RWPE2 (cell line): ENCODE measurements at places on chromosomes 13 and 19.
A peak's percentile ranks its signal among the peaks of the same experiment; 100 is the strongest.

GRCh38 chr19:8461376-8461775 is 16.6 kb downstream of the HNRNPM start:
- DNase-seq: no peak

DNA sequence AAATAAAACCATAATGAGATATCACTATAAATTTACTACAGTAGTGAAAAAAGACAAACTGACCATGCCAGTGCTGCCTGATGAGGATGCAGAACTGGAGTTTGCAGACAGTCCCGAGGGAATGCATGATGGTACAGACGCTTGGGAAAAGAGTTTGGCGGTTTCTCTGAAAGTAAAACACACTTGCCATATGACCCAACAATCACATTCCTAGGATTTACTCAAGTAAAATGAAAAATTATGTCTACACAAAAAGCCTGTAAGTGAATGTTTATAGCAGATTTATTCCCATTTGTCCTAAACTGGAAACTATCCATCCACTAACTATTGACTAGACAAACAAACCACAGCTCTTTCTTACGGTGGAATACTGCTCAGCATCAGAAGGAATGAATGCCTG is 271.0 kb downstream of the DNAJC15 start:
- no peak for DNase-seq

DNA sequence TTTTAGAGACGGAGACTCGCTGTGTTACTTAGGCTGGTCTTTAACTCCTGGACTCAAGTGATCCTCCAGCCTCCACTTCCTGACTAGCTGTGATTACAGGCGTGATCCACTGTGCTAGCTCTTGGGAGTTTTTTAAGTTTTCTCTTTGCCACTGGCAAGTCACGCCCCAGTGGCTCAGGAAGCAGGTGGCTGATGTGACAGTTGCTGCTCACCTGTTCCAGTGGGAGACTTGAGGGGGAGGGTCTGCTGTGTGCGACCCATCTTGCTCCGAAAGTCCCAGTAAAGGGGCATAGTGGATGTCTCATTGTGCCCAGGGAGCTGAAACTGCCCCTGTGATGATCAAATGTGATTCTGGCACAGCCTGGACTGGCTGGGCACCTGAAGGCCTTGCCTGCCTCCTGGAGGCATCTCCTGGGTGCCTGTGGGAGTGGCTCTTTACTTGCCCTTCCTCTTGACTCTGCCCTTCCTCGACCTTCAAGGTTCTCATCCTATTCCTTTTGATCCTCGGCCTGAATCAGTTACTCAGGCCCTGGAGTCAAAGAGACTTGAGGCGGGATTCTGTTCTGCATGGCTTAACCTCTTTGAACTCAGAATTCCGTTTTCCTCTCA is 7.8 kb downstream of the SMARCA4 start:
- no peak for DNase-seq

DNA sequence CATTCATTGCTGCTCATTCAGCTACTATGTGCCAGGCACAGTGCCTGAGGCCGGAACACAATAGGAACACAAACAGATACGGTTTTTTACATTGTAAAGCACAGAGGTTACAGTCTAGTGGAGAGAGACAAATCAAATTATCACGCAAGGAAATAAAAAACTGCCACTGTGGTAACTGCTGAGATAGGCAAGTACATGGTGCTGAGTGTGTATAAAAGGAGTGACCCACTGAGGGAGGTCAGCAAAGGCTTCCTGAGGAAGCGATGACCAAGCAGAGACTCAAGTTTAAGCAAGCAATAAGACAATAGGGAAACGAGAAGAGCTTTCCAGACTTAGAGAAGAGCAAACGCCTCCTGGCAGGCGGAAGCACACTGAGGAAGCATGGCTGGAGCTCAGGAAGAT is 56.4 kb downstream of the NUFIP1 start:
- no peak for DNase-seq

DNA sequence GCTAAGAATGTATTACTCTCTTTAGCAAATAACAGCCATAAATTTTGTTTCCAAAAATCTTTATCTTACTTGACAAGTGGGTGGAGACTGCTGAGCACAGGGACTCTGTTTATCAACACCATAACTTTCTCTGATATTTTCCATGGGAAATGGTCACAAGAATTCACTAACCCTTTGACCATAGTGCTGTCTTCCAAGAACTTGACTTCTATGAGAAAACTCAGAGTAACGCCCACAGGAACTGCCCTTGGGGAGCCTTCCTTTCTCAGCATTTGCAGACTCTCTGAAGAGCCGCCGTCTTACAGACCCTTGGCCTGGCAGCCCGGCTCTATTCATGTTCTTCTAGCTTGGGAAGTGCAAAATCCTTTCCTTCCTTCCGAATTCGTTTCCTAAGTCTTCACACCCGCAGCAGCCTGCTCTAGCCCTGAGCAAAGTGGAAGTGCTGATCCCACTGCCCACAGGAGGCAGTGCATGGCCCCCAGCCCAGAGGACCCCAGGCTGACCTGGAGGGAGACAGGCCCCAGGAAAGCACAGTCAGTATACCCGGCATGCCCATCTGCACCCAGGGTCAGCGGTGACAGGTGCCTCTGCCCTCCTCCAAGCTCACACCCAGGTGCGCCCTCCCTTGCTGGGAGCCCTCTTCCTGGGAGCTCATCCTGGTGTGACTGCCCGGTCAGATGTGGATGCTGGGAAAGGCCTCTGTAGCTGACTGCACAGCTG is 10.2 kb downstream of the GAS6 start:
- peak; percentile 49 for DNase-seq

- no peak for DNase-seq
These were observed 4.0 kb downstream of the TRMT1 start for GRCh38 chr19:13112555-13112954.

DNA sequence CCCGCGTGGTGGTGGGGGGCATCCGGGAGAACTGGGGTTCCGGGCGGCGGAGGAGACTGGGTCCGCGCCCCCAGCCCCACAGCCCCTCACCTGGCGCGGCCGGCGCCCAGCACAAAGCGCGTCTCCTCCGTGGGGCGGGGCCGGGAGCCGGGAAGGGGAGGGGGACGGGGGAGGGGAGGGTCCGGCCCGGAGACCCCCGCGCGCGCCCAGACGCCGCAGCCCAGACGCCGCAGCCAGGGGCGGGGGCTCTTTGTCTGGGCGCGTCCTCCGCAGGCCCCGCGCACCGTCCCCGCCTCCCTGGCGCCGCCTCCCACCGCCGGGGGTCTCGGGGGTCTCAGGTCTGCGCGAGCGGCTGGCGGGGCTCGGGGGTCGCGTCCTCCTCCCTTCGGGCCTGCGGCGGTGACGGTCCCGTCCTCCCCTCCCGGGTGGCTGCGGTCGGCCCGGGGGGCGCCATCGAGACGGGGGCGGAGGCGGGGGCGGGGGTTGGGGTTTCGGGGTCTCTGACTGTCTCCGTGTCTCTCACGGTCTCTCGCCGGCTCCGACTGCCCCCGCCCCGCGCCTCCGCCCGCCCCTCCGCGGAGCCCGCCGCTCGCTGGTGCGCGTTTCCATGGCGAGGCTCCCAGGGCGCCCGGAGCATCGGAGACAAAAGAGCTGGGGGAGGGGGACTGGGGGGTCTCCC is at the start of gene PLPPR3:
Gene PLPPR3, minus strand, starts transcription at position 131 of the 679 bp plus-strand sequence. CDS start 396 bp downstream, outside the sequence.
- no peak for DNase-seq

DNA sequence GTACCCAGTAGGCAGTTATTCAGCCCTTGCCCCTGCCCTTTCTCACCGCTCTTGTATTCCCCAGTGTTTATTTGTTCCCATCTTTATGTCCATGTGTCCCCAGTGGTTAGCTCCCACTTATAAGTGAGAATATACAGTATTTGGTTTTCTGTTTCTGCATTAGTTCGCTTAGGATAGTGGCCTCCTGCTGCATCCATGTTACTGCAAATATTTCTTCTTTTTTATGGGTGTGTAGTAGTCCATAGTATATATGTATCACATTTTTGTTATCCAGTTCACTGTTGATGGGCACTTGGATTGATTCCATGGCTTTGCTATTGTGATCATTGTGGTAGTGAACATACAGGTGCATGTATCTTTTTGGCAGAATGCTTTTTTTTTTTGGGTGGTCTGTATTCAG is 32.7 kb downstream of the URI1 start:
- DNase-seq: no peak

- no peak for DNase-seq
These were observed 80.5 kb downstream of the COL4A2 start for GRCh38 chr13:110387451-110388107.

GRCh38 chr19:51333836-51334460 is 8.0 kb downstream of the VSIG10L start:
- no peak for DNase-seq

GRCh38 chr19:2454962-2455850 is 1.6 kb downstream of the LMNB2 start:
- DNase-seq: no peak

GRCh38 chr13:79780240-79780639 is 299.3 kb downstream of the NDFIP2 start:
- no peak for DNase-seq

GRCh38 chr13:46058268-46058667 is 5.7 kb upstream of the ZC3H13 start:
- no peak for DNase-seq

GRCh38 chr13:98839856-98840769 is 87.6 kb upstream of the SLC15A1 start:
- no peak for DNase-seq

GRCh38 chr19:8308891-8309291 is 733 bp upstream of the CD320 start:
- DNase-seq: peak; percentile 16

- DNase-seq: no peak
These were observed 27.1 kb downstream of the LNX2 start for GRCh38 chr13:27593267-27593666.

DNA sequence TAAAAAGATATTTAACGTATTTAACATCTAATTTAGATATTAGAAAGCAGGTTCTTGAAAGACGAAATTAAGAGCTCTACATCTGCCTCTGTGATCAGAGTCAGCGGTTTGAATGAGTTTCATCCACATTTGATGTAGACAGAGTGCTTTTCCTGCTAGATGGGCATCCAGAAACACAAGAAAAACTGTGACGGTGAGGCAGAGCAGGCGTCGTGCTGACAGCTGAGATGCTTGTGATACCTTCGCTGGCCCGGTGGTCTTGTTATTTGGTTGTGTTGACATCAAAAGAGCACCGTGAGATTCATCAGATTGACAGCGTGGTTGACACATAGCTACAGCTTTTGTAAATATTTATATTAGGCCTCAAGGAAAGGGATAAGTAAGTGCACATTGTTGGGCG is 399.1 kb downstream of the GPC5 start:
- DNase-seq: no peak

DNA sequence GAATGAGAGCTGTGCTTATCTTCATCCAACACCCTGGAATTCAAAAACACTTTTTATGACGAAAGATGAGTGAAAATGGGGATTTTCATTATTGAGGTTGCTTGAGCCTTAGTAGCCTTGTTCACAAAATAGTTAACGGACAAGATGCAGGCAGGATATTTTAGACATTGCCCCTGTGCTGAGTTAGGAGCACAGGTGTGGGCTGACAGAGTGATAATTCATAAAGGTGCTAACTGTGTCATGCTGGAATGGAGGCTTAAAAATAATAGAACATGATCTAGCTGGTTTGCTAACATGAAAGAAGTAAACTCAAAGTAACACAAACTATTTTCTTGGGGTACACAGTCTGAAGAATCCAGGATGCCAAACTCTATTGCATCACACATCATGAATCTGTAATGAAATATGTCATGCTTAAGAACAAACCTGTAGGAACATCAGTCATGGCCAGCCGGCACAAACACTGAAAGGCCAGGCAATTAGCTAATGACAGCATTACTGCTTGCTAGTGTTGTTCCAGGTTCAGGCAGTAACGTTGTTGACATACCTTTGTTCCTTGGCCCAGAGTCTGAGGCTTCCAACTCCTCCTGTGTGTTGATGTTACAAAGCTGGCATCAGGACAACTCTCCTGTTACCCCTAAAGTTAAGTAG is 55.3 kb downstream of the FRY start:
- no peak for DNase-seq

DNA sequence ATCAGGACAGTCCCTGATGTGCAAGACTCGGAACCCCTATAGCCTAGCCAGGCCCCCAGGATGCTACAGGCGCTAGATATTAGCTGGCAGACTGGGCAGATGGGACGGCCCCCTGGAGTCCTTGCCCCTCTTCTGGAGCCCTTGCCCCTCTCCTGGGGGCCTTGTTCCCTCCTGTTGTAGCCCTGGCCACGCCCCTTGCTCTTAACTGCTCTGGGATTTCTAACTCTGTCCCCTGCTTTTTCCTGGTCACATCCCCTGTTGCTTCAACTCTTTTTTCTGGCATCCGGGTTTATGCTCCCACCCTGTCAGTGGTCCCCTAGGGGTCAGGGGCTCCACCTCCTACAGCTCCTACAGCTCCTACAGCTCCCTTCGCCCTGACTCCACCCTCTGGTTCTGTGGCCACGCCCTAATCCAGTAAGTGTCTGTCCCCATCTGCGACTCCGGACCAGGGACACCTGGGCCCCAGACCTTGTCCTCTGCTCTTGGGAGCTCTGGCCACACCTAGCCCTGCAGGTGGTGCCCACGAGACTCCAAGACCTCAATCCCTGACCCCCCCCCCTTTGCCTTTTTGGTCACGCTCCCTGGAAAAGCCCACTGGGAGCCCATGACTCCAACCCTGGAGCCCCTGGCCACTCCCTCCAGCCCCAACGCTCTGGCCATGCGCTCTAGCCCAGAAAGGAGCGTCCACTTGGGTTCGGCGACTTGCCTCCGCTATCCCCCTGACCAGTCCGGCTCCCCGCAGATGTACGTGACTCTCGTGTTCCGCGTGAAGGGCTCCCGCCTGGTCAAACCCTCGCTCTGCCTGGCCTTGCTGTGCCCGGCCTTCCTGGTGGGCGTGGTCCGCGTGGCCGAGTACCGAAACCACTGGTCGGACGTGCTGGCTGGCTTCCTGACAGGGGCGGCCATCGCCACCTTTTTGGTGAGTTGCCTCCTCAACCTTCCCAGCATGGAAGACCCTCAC is 6.8 kb downstream of the PLPPR2 start:
- DNase-seq: no peak

DNA sequence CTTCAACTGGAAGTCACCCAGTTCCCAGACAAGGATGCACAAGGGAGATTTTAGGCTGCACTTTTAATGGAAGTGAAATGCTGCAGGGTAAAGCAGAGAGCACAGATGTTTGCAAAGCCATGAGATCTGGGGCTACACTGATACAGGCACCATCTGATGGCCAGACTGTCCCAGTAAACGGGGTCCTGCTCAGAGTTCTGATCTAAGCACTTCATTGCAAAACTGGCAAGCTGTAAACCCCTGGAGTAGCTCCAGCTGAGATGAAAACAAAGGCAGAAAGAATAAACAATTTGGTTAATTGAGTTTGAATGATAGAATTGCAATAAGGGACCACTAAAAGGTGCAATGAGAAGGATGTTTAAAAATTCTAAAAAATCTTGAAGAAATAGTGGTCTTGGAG is 197.1 kb downstream of the OXGR1 start:
- DNase-seq: no peak
